ENCODE measurements at places on chromosomes 5 and 9.
A peak's percentile ranks its signal among the peaks of the same experiment; 100 is the strongest.

GRCh38 chr5:80825786-80826460 lies 134.2 kb upstream of the RASGRF2 start:
- no peak for DNase-seq

- no peak for DNase-seq
Observed at GRCh38 chr9:114732823-114733222, 50.8 kb upstream of the TEX48 start.

DNA sequence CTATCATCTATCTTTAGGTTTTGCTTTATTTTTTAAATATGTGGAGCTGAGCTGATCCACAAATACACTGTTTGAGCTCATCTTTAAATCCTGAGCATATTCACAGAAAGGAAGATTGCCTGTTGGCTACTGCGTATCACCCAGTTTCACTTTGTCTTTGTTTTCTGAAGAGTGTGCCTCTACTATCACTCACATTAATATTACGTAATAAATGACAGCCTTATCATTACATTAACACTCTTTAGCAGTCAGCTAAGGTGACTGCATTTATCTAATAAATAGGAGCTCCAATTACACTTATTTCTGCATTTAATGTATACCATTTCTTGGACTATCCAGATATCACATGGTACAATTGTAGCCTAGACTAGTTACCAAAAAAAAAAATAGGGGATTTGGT lies 511.7 kb downstream of the NR2F1-AS1 start:
- no peak for DNase-seq

DNA sequence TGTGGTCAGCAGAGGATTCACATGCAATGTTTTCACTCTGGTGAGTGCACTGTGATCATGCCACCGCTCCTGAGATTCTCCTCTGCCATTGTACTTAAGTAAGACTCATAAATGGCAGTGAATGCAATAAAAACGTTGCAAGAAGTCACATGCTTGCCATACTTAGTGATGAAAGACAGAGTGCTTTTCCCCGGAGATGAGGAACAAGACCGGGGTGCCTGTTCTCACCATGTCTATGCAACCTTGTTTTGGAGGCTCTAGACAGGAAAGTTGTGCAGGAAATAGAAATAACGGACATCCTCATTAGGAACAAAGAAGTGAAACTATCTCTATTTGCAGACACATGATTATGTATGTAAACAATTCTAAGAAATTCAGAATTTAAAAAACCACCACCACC lies 84.7 kb upstream of the IRX2 start:
- no peak for DNase-seq

DNA sequence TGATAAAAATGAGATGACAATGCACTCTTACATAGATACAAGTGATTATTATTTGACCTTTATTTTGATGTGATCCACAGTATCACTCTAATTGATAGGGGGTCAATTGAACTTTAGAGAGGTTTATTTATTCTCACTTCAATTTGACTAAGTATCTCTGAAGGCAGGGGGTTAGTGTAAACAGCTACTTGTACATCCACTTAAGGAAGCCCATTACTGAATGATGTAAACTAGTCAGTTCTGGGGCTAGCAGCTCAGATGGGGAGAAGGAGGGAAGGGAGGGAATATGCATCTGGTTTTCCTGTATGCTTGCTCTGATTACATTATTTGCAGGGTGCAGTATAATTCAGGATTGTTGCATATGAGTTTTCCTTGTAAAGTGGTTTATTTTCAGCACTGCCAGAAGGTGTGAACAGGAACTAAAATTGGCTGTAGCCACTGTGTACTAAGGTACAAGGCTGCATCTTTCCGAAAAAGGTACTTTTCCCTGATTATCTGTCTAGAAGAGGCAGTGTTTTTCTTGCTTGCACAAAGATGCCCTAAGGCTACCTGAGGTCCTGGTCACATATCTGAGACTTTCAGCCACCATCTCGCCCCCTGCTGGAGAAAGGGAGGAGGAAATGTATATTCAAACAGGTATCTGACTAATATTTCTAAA lies 51.2 kb downstream of the MRPS27 start:
- DNase-seq: peak; percentile 22

- DNase-seq: no peak
Observed at GRCh38 chr9:113705928-113706519, 170.1 kb upstream of the ZNF618 start.

All from CD4-positive, alpha-beta T cell treated with Interferon alpha-2 for 1 hour (primary cell).